ENCODE measurements at places on chromosomes 2 and 18. TPM values are rescaled to one million over a fixed set of nuclear protein-coding genes. Genes with fewer than 3 reads are reported as not detected.

TMEM87B gene
- total RNA-seq: 21.5 TPM

TUBA4B gene
- total RNA-seq: not detected

ZAP70 gene
- 3.9 TPM for total RNA-seq

FLACC1 gene
- total RNA-seq: 0.97 TPM

HNMT gene
- total RNA-seq: 43.9 TPM

TTN gene
- 36.8 TPM for total RNA-seq

GPR39 gene
- 3.6 TPM for total RNA-seq

- DNase-seq: no peak
These were observed 237.3 kb downstream of the C1D start for GRCh38 chr2:67825476-67825875.

GRCh38 chr2:11597538-11598225, 63.8 kb downstream of the GREB1 start:
- no peak for DNase-seq

DNA sequence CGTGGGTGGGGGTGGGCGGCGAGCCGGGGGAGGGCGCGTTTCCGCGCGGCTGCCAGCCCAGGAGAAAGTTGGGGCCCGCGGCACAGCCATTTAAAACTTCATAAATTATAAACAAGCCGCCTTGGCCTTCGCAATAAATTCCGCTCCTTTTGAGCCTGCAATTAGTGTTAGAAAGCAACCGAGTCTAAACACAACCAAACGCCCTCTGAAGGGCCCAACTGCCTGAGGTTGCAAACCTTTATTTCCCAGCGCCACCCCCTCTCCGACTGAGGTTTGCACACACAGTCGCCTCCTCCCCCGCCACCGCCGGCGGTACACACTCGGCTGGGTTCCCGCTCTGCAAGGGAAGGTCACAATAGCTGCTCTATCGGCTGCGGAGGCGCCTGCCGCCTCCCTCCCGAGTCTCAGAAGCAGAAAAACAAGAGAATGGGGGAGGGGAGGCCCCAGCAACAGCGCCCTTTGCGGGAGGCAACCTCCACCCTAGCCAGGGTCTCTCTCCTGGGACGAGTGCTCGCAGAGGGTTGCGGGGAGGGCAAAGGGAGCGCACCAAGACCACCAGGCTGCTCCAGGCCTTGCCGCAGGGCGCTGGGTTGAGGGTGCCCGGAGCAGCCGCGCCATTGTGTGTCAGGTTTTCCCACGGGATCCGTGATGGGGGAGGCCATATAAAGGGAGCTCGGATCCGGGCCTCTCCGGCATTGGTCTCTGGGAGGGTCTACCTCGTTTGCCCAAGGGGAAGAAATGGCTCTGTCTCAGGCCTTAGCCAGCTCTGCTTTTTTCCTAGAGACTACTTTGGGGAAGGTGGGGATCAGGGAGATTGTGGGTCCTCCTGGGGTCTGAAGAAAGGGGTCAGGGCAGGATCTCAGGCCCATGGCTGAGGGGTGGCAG, 13.4 kb upstream of the HOXD1 start:
- no peak for DNase-seq

- no peak for DNase-seq
These were observed 550.2 kb upstream of the LINC00305 start for GRCh38 chr18:64699081-64699480.

GRCh38 chr2:121627525-121628050, 21.7 kb downstream of the CLASP1 start:
- DNase-seq: no peak

GRCh38 chr2:74333175-74333574, 10.0 kb downstream of the SLC4A5 start:
- DNase-seq: no peak

DNA sequence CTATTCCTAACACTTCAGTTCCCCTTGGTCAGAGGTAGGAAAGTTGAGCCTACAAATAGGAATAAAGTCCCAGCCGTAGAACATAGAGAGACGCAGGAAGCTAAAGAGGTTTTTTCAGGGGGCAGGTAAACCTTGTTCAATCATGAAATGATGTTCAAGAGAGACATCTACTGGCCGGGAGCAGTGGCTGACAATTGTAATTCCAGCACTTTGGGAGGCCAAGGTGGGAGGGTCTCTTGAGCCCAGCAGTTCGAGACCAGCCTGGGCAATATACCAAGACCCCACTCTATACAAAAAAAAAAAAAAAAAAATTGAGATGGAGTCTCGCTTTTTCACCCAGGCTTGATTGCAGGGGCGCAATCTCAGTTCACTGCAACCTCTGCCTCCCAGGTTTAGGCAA, 66.7 kb upstream of the DNAJC10 start:
- no peak for DNase-seq

GRCh38 chr2:85950743-85951142, 62.0 kb upstream of the ST3GAL5 start:
- no peak for DNase-seq

DNA sequence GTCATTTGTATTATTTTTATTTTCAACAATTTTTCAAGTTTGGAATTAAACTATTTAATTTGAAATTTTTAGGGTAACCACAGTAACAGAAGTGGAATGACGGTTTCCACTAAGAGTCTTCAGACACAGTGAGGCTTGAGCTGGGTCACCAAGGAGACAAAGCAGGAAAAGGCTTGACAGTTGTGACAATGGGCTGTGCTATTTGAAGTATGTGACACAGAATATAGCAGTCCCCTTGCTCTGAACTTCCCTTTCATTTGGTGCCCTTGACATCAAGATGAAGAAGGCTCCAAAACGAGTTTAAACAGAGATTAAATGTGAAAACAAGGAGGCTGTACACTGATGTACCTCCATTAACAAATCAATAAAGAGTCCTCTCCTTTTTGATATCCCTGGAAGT, 265.4 kb upstream of the DLGAP1 start:
- DNase-seq: no peak

DNA sequence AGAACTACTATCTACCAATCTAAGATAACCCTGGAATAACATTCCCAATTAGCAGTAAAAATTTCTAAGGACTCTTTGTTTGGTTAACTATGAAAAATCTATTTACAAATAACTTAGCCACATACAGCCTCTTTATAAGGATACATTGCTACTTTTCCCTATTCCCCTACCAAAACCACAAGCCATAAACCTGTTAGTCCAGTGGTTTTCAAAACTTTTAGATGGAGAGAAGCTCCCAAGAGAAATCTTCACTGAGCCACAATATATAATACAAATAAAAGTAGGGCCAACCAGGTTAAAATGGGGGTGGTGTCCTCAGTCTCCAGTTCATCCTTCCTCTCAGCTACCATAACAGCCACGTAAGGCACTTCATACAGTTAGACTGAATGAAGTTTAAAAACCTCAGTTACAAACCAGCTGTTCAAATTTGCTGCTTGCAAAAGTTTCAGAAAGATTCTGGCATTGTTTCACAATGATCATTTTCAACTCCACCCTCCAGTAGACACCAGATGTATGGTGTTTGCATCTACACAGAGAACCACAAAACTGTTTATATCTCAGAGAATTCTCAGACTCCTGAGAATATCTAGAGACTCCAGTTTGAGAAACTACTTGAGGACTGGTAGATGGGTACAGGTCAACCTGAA, 26.0 kb downstream of the SOS1 start:
- no peak for DNase-seq

- no peak for DNase-seq
These were observed 37.7 kb downstream of the ID2 start for GRCh38 chr2:8719528-8719927.

GRCh38 chr18:56112984-56113383, 525.0 kb upstream of the TCF4 start:
- DNase-seq: no peak

All from prostate gland (tissue), 2 donors.